ENCODE measurements at places on chromosomes 6 and 20.
A peak's percentile ranks its signal among the peaks of the same experiment; 100 is the strongest.

GRCh38 chr6:15368873-15369272, 123.0 kb downstream of the JARID2 start:
- no peak for DNase-seq

- DNase-seq, result no peak
Observed at GRCh38 chr20:51930775-51931174, 128.5 kb upstream of the SALL4 start.

DNA sequence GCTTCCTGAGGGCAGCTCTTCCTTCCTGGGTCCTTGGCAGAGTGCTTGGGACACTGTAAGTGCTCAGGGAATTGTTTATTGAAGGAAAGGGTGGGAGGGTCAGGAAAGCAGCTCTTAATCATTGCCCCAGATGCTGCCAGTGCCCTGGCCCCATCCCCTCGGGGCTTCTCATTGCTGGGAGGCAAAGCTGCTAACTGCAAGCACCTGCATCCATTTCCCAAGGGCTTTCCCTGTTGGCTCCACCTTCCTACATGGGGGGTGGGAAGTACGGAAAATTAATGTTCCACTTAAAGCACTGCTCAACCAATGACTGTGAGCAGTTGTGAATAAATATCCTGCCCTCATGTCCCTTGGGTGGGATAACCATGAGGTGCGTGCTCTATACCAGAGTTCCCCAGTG, 56.4 kb downstream of the NDUFAF5 start:
- DNase-seq, result no peak

- DNase-seq, result no peak
Observed at GRCh38 chr20:21089391-21089790, 16.8 kb downstream of the LINC00237 start.

- DNase-seq, result no peak
Observed at GRCh38 chr6:162751211-162751859, 23.6 kb downstream of the PACRG start.

- peak; percentile 25 for DNase-seq
Observed at GRCh38 chr6:167141667-167142432, 15.9 kb downstream of the GPR31 start.

- DNase-seq, result no peak
Observed at GRCh38 chr6:92979281-92979680, 440.1 kb downstream of the EPHA7 start.

GRCh38 chr20:16639027-16639941, 66.0 kb upstream of the KIF16B start:
- no peak for DNase-seq

DNA sequence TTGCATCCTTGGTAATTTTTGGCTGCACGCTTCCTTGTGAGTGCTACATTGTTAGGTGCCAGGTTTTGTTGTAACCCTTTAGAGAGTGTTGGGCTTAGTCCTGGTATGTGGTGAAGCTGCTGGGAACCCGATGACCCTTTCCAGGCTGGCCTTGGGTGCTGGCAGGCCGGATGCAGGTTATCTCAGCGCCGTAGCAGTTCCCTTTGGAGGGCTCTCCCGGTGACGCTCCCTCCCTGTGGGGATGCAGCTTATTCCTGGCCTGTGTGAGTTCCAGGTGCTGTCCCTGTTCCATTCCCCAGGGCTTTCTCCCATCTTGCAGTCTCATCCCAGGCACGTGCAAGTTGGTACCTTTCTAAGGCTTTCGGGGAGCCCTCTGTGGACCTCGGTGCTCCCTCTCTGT, 13.9 kb upstream of the BHLHE23 start:
- no peak for DNase-seq

Measured in central memory CD8-positive, alpha-beta T cell (primary cell).